ENCODE measurements at places on chromosomes 5 and 9.
A peak's percentile ranks its signal among the peaks of the same experiment; 100 is the strongest.

GRCh38 chr5:166786889-166787288 is 1504.6 kb upstream of the WWC1 start:
- DNase-seq: no peak

DNA sequence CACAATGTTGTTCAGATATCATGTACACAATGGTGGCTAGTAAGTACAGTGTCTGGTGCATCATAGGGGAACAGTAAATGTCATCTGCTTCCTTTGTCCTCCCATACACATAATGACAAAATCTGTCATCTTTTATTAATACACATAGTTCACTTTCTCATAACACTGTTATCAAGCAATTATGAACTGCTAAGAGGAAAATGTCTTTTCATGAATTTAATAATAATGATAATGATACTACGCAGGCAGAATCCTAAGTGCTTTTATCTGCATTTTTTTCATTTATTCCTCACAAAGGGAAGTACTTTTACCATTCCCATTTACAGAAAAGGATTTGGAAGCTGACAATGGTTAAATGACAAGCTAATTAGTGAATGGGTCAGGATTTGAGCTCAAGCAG is 35.7 kb downstream of the DPYSL3 start:
- no peak for DNase-seq

DNA sequence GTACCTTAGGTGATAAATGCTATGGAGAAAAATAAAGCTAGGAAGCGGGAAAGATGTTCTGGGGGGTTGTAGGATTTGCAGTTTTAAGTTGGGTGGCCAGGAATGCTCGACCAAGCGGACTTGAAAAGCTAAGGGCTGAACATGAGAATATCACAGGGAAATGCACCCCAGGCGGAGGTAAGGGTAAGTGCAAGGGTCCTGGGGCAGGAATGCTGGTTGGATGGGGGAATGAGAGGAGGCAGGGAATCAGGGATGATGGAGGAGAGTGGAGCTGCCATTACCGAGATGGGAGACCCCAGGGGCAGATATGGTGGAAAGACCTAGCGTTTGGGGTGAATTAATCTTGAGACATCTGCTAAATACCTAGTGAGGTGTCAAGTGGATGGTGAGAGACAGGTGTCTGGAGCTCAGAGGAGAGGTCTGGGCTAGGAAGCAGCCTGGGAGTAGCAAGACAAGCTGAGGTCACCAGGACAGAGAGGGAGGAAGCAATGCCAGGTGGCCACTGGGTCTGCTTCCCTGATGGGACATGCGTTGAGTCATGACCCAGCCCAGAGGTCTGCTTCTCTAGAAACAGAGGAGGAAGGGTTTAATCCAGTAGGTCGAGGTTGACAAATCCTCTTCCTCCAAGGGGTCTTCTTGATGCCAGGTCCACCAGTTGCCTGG is 77.7 kb upstream of the ASS1 start:
- DNase-seq: no peak

GRCh38 chr9:118336250-118336942 is 632.2 kb downstream of the TLR4 start:
- DNase-seq: no peak

- DNase-seq: no peak
These were observed 237.8 kb upstream of the GAS1 start for GRCh38 chr9:87184956-87185642.

GRCh38 chr9:672851-673250 is 168.6 kb upstream of the DMRT1 start:
- no peak for DNase-seq

GRCh38 chr5:154223320-154223719 is 32.8 kb downstream of the GALNT10 start:
- DNase-seq: no peak

- DNase-seq: no peak
These were observed 1.5 kb downstream of the CLTA start for GRCh38 chr9:36192196-36192595.

- DNase-seq: no peak
These were observed 2.1 kb downstream of the SEPTIN8 start for GRCh38 chr5:132774896-132775295.

DNA sequence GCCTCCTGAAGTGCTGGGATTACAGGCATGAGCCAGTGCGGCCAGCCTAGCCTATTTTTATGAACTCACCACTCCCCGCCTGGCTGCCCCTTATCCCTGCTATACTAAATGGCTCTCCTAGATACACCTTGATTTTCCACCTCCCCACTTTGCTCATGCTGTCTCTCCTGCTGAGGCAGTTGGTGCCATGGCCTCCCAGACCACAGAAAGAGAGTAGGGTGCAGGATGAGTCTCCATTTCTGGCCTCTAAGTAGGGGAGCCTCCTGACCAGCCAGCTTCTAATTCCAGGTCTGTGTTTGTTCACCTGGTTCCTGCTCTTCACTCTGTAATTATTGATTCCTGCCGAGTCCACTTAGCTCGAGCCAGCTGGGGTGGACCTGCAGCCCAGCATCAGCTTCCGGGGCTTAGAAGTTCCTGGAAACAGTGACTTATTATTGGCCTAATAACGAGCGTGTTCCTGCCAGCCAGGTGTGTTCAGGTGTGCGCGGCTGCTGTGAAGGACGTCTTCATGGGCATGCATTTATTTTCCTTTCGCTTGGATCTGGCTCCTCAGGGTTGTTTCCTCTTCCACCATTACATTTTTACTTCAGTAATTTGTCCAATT is 34.0 kb downstream of the ZNF618 start:
- DNase-seq: no peak

DNA sequence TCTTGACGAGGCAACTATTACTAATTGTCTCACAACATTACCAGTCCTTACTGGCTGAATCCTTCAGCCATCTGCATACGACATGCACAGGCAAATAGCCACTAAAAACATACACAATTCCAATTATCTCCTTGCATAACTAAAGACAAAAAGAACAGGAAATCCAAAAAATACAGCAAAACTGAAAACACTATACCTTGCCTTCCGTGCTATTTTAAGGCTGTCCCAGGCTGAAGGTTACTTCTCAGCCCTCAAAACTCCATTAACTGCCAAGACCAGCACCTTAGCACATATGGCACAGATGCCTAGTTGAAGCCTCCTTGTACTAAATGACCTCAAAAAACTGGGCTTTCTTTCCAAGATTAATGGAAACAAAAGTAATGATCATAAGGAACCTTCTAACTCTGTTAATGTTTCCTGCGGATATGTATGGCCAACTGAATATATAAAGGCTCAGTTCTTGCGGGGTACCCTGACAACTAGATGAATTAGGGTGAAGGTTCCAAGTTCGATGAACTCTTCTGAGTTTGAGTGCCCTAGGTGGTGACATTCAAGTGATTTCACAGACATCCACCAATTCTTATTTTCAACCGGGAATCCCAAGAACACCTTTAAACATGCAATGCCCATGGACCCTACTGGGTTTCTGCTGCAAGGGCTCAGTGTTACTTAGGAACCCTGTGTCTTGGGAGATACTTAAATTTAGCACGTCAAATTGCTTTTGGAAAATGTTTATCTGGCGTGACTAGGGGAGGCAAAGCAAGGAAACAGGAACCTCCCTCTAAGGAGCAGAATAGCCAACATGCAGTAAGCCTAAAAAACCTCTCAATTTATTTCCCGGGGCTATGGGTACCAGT is 455.3 kb downstream of the RAB3C start:
- no peak for DNase-seq

GRCh38 chr9:76542360-76542759 is 83.4 kb downstream of the GCNT1 start:
- DNase-seq: no peak

GRCh38 chr5:32814620-32815019 is 103.5 kb downstream of the NPR3 start:
- no peak for DNase-seq

DNA sequence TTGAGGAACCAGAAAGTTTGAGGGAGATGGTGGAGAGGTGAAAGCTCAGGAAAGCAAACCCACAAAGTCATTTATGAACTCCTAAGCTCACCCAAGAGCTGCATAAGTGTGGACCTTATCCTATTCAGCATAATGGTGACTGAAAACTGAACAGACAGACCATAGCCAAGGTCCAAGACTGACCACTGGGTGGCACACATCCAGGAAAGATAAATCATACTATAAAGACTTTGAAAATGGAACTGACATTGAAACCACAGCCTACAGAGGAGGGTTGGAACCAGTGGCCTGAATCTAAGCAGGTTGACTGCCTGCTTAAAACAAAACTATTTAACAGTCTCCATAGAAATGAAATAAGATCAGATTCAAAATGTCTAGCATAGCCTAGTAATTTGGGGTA is 121.0 kb upstream of the RGS7BP start:
- peak; percentile 50 for DNase-seq

- no peak for DNase-seq
These were observed 5.6 kb downstream of the P4HA2 start for GRCh38 chr5:132221781-132222648.

GRCh38 chr5:169764018-169764378 is 126.9 kb downstream of the DOCK2 start:
- no peak for DNase-seq

- DNase-seq: no peak
These were observed 16.4 kb upstream of the OMD start for GRCh38 chr9:92440751-92441046.

- DNase-seq: peak; percentile 27
These were observed 69.8 kb downstream of the MYO10 start for GRCh38 chr5:16866273-16866672.

DNA sequence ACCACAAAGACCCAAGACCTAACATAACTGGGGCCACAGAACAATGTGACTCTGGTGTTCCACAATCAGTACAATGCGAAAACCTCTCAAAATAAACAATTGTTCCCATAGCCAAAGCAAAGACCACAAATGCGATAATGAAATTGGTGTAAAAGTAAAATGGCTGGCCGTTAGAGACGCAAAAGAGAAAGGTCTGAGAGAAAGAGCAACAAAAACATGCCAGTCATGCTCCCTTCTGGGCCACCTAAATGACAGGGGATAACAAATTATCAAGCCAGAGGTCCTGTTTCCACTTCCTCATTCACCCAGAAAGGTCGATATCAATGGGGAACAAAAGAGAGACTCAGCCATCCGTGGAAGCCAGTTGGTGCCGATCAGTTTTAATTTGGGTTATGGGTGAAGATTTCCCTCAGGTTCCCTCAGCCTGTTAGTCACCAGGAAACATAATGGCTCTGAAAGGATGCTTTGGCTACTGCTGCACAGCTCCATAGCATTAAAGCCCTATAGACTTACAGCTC is 9.2 kb upstream of the CFAP95 start:
- no peak for DNase-seq

- no peak for DNase-seq
These were observed 2.2 kb downstream of the FAM219A start for GRCh38 chr9:34456151-34456550.

GRCh38 chr5:67156976-67157583 is 39.5 kb downstream of the CD180 start:
- no peak for DNase-seq

GRCh38 chr9:68970151-68970550 is 43.8 kb downstream of the PRKACG start:
- DNase-seq: no peak

DNA sequence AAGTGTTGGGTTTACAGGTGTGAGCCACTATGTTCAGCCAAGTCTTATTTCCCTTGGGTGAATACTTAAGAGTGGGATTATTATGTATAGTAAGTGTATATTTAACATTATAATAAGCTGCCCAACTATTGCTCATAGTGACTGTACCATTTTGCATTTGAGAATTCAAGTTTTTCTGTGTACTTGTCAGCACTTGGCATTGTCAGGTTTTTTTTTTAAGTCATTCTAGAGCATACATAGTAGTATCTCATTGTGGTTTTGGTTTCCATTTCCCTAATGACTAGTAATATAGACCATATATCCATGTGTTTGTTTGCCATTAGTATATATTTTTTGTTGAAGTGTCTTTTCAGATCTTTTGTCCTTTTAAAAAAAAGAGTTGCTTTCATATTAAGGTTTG is 10.5 kb upstream of the ELL2 start:
- DNase-seq: no peak

- DNase-seq: no peak
These were observed 1371.0 kb upstream of the DMAC1 start for GRCh38 chr9:9170439-9171134.

GRCh38 chr9:99336531-99336930 is 114.4 kb downstream of the SEC61B start:
- DNase-seq: peak; percentile 16

GRCh38 chr9:94824913-94825610 is 98.6 kb downstream of the AOPEP start:
- DNase-seq: no peak

GRCh38 chr5:170319301-170319700 is 21.7 kb upstream of the LCP2 start:
- no peak for DNase-seq

GRCh38 chr5:142660731-142661130 is 25.2 kb downstream of the FGF1 start:
- no peak for DNase-seq

DNA sequence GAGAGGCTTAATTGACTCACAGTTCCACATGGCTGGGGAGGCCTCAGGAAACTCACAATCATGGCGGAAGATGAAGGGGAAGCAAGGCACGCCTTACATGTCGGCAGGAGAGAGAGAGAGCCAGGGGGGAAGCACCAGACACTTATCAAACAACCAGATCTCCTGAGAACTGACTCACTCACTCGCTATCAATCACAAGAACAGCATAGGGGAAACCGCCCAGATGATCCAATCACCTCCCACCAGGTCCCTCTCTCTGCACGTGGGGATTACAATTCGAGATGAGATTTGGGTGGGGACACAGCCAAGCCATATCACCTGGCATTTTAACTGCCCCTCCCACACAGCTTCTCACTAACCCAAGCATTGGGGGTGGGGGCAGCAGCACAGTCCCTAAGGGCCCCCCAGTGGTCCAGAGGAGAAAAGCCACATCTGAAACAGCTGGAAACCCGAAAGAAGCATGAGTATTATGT is 76.1 kb upstream of the ASS1 start:
- DNase-seq: peak; percentile 57

GRCh38 chr9:99058964-99059921 is 45.7 kb upstream of the TGFBR1 start:
- DNase-seq: peak; percentile 33

- DNase-seq: no peak
These were observed 6.9 kb downstream of the TNFSF15 start for GRCh38 chr9:114798780-114799427.

DNA sequence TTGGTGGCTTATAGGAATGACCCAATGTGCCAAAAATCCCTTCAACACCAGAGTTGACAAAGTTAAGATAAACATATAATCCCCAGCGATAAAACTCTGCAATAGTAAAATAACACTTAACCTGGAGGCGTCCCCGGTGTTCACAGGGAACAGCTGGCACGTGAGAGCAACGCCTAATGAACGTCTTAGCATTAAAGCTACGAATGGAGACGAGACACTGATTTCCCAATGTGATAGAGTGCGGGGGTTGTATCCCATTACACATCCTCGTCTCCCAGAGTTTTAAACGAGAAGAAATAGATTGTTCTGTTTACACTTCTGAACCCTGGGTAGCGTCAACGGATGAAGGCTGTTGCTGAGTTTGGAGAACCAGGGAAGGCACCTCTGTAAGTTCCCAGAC is 57.6 kb downstream of the PTCH1 start:
- no peak for DNase-seq
